ENCODE measurements at places on chromosomes 16 and 17.

DNA sequence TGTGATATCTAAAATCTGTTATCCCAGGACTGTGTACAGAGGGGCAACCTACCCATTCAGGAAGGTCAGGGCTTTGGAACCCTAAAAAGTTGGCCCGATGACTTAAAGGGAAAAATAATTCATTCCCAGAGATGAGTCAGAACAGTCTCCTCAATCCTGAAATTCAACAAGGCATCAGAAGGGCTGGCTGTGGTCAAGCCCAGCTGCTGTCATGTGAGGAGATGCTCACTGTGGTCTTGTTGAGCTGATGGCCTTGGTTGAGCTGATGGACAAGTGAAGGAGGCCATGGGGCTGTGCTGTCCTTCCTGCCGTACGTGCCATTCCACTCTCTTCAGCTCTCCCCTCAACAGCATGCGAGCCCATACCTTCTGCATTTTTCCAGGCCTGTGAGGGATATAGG is 20.9 kb upstream of the DRG2 start:
- DNase-seq, result no peak

- no peak for DNase-seq
These were observed 5.3 kb downstream of the ANKRD11 start for GRCh38 chr16:89484923-89485679.

- no peak for DNase-seq
These were observed 155.7 kb downstream of the SOCS1 start for GRCh38 chr16:11100239-11100750.

- no peak for DNase-seq
These were observed 110.7 kb downstream of the HS3ST3A1 start for GRCh38 chr17:13490906-13491482.

GRCh38 chr16:30677931-30678585 is 19.8 kb downstream of the FBRS start:
- DNase-seq, result no peak

- DNase-seq, result no peak
These were observed 97.9 kb upstream of the IRX6 start for GRCh38 chr16:55225972-55226542.

- no peak for DNase-seq
These were observed 455.9 kb upstream of the HSBP1 start for GRCh38 chr16:83351846-83352245.

DNA sequence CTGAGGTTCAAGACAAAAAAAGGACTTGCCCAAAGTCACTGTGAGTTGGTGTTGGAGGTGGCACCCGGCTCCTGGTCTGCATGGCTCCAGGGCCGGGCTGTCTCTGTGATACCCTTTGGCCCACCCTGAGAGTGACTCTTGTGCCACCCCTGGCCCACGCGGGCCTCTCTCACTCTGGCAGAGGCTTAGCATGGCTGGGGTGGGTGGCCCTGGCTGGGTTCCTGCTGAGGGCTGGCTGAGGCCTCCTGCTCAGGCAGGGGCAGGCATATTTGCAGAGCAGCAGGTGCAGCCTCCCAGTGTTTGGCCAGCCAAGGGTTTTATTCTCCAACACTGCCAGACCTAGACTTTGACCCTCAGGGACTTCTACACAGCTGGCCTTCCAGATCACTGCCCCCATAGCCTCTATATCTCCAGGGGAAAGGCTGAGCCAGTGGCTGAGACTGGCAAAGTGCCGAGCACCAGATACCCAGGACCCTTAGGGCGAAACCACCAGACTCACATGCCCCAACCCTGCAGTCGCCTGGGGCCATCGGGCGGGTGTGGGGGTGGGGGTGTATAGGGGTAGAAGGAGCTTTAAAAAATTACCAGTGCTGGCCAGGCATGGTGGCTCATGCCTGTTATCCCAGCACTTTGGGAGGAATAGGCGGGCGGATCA is 21.5 kb upstream of the ADGRG1 start:
- no peak for DNase-seq

DNA sequence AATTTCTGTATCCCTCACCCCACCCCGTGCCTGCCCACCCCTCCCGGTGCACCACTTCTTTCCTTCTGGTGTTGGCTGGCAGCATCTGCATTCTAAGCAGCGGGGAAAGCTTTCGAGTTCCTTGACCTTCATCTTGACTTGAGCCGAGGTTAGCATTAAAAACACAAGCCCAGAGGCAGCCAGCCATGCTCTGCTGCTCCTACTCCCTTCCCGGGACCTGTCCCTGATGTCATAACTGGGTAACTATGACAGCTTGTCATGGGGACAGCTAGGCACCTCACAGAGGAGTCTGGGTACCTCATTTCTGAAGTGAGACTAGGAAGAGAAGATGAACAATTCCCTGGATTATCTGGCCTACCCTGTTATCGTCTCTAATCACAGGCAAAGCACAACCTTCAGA is at the start of gene CFAP97D1:
Gene CFAP97D1, plus strand, starts transcription at position 301 of the 400 bp plus-strand sequence. Its CDS starts 28 bp downstream, at position 329.
- DNase-seq, result no peak

GRCh38 chr16:14284930-14285512 is 213.9 kb downstream of the MRTFB start:
- DNase-seq, result peak; percentile 79

DNA sequence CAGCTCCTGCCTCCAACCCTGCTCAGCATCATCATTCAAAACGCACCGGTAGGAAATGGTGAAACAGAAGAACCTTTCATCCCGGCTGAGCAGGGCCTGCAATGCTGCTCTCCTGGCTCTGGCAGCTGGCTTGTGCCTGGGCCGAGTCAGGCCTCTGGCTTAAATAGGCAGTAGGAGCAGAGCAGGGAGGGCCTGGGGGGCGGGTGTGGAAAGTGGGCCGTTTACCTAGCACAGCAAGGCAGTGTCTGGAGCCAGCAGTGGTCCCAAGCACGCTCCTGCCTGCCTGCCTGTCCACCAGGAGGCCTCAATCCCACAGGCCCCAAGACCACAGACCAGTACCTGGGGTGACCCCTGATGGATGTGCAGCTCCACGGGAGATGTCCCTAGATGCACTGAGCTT is 59.3 kb downstream of the SMPD3 start:
- no peak for DNase-seq

DNA sequence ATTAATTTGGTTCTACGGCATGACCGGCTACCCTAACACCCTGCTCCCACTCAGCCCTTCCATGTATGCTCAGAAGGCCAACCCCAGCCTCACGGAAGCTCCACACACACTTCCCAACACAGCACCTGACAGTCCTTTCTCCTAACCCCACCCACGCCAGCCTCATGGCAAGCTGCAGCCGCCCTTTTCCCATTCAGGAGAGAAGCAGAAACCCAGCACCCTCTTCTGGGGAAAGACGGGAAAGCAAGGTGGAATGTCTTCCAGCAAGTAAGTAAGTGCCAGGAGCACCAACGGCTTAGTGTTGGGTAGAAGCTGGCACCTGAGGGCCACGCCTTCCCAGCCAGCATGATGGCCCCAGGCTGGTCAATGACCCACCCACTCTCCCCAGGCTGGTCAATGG is 32.1 kb downstream of the ABR start:
- no peak for DNase-seq

DNA sequence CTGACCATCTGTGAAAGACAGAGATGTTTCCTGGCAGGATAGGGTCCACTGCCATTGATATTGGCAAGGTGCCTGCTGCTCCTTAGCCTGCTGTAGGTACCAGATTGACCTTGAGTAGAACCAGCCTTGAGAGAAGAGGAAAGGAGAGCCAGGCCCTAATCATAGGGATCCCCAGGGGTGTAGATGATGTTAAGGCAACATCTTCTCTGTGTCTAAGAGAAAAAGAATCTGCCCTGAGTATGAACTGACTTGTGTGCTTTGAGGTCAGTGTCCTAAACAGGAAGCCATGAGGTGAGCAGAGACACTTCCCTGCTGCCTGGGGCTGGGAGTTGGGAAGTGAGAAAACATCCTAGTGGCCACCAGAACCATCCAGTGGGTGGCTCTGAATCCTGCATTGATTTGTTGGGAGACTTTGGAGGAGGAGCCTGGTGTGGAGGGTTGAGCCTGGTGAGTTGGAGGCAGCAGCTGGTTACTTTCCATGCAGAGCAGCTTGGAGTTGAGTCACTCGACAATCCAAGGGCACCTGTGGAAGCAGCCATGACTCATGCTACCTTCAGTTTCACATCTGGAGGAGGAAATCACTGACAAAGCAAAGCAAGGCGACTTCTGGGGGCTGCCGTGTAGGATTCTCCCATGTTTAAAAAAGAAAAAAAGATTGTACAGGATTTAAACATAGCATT is 47.8 kb downstream of the BMERB1 start:
- no peak for DNase-seq

- no peak for DNase-seq
These were observed 16.2 kb downstream of the LUC7L start for GRCh38 chr16:212999-213398.

- DNase-seq, result no peak
These were observed 25.9 kb upstream of the FAAP100 start for GRCh38 chr17:81578038-81578441.

DNA sequence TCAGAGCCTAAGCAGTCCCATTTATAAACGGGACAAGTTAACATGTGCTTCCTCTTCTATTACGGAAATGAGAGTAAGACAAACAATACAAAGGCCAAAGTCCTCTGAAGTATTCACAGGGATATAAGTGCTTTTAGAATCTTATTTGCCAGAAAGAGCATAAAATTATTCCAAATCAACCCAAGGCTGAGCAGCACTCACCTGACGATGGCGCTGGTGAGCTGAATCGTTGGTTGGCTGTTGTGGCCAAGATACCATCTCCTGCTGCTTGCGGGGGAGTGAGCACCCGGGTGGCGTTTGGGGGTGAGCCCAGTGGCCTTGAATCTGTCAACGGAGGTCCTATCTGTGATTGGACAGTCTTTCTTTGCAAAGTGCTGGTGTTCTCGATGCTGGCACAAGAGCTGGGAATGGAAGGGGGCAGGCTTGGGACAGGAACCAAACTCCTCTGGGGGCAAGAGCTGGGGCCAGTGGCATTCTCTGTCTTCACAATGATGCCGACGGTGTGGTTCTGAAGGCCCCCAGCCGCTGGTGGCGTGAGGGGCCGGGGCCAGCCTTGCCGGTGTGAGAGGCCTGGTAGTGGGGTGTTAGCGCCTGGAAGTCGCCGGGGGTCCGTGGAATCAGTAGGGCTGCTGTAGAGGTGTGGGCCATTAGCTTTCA is 9.5 kb upstream of the DHRS13 start:
- no peak for DNase-seq

DNA sequence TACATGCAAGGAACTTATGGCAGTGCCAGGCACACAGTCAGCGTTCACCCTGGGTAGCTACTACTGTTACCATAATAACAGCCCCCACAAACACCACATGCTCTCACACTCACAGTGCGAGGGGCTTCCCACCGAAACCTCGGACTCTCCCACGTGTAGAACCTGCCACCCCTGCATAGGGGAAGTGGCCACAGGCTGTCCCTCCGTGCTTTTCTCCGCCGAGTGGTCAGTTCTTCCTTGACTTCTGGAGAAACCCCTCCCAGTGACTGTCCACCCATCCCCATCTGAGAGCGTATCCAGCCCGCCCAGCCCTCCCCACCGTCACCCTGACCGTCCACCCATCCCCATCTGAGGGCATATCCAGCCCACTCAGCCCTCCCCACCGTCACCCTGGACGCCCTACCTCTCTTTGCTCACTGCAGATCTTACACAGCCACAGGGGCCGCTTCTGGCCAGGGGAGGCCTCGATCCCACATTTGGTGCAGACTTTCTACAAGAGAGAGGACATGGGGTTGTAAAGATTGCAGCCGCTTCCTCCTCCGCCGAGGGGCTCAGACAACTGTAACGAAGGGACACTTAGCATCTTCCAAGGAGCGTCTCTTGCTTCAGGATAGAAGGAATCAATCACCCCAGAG is 71.1 kb downstream of the RPH3AL start:
- no peak for DNase-seq

GRCh38 chr17:4537451-4538235 is 17.5 kb downstream of the MYBBP1A start:
- DNase-seq, result no peak

DNA sequence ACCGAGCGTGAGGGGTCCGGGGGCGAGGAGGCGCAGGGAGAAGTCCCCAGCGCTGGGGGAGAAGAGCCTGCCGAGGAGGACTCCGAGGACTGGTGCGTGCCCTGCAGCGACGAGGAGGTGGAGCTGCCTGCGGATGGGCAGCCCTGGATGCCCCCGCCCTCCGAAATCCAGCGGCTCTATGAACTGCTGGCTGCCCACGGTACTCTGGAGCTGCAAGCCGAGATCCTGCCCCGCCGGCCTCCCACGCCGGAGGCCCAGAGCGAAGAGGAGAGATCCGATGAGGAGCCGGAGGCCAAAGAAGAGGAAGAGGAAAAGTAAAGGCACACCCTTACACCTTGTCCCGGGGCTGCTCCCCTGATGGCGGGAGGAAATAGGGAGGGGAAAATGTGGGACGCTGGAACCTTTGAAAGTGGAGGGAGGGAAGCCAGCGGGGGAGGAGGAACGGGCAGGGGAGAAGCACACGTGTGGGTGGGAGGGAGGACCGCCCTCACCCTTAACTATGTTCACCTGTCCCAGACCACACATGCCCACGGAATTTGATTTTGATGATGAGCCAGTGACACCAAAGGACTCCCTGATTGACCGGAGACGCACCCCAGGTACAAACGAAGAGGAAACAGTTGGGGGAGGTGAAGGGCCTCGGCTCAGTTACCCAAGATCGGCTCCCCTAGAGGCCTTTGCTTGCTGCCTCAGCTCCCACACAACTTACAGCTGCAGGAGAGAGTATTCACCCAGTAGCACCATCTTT is 916 bp downstream of the PAGR1 start:
- no peak for DNase-seq

DNA sequence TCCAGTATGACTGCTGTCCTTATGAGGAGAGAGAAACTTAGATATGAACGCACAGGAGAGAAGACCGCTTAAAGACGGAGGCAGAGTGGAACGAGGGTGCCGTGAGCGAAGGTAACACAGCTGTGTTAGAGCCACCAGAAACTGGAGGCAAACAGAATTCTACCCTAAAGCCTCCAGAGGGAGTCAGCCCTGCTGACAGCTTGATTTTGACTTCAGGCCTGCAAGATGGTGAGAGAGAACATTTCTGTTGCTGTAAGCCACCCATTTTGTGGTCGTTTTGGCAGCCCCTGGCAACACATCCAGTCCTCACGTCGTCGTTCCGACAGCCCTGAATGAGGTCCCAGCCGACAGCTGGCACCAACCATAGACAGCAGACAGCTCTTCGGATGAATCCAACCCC is 2.8 kb upstream of the SPATA2L start:
- no peak for DNase-seq

DNA sequence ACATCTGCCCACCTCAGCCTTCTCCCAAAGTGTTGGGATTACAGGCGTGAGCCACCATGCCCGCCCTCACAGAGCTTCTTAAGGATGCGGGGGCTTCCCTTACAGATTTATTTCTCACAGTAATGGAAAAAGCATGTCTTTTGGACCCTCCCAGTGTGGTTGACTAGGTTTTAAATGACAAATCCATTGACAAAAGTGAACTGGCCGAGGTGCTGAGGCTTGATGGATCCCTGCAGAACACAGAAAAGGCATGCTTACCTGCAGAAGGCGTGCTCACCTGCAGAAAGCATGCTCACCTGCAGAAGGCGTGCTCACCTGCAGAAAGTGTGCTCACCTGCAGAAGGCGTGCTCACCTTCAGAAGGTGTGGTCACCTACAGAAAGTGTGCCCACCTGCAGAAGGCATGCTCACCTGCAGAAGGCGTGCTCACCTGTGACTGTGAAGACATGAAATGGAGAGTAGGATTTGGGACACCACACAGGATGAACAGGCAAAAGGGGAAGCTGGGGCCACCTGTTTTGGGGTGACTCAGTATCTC is 15.1 kb upstream of the BBS2 start:
- no peak for DNase-seq

Measured in NCI-H1930 (cell line).